Mucosa of descending colon (tissue), 3 donors: ENCODE measurements at places on chromosomes 16 and 17.
A peak's percentile ranks its signal among the peaks of the same experiment; 100 is the strongest.

- DNase-seq: no peak
Measured at GRCh38 chr16:86634292-86634691, 55.9 kb downstream of the FOXL1 start.

GRCh38 chr17:17041018-17041521 is 1.2 kb upstream of the MPRIP start:
- DNase-seq: no peak

DNA sequence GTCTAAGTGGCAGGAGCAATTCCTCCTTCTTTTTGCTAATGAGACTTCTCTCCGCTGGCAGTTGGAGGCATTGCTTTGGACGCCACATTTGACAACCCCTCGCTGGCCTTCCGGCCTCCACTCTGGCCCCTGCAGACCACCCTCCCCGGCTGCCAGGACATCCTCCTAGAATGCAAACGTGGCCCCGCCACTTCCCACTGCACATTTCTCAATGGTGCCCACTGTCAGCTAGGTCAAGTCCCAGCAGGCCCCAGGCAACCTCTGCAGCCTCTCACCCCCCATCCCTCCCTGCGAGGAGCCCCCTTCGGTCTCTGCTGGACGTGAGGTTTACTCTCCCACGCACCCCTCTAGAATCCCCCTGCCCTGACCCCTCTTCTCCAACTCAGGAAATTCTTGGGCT is 250.3 kb downstream of the FOXL1 start:
- no peak for DNase-seq

- peak; percentile 75 for DNase-seq
Measured at GRCh38 chr17:27381007-27381501, 75.2 kb upstream of the KSR1 start.

- no peak for DNase-seq
Measured at GRCh38 chr17:48504953-48505352, 25.9 kb downstream of the HOXB1 start.
